ENCODE measurements at places on chromosomes 3 and 15. TPM values are rescaled to one million over a fixed set of nuclear protein-coding genes. Genes with fewer than 3 reads are reported as not detected.
A peak's percentile ranks its signal among the peaks of the same experiment; 100 is the strongest.

- no peak for DNase-seq
Measured at GRCh38 chr3:98483626-98484025, 13.9 kb upstream of the OR5K2 start.

- DNase-seq, result peak; percentile 29
Measured at GRCh38 chr15:74529921-74530320, 11.1 kb upstream of the ARID3B start.

- DNase-seq, result no peak
Measured at GRCh38 chr15:70521576-70522322, 241.6 kb downstream of the UACA start.

DNA sequence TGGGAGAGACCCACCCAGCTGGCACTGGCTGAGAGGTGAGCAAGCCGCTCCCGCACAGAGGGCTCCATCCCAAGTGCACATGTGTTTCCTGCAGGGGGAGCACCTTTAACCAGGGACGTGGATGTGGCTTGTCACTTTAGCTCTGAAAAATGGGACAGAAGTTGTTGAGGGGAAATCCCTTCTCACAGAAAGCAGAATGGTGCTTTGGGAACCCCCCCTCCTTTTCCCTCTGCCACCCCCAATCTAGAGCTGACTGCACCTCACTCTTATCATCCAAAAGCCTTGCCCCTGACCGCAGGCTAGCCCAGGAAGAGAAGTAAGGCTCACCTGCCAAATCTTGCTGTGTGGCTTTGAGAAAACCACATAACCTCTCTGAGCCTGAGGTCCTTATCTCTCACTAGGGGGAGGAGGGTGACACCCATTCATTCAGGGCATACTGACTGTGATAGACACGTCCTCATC is 77.9 kb downstream of the RPN1 start:
- DNase-seq, result no peak

ZNF385D gene
- not detected for total RNA-seq

DNA sequence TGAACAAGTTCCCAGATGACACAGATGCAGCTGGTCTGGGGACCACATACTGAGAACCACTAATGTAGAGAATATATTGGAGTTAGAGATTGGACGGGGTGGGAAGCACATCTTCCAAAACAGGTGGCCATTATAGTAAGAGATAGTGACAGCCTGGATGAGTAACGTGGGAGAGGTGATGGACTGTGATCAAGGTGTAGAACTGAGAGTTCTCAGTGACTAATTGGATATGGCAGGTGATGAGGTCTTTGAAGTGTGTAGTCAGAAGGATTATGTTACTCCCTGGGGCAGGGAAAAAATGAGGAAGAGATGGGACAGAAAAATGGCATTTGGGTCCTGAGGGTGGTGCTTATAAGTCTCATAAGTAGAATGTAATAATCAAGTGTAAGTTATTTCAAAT is 66.6 kb downstream of the KCNMB2 start:
- no peak for DNase-seq

Data from endothelial cell of umbilical vein (primary cell).